Bladder microvascular endothelial cell (primary cell): ENCODE measurements at places on chromosomes 7 and 10. TPM values are rescaled to one million over a fixed set of nuclear protein-coding genes. Genes with fewer than 3 reads are reported as not detected.

Gene OPN1SW
- 1.1 TPM in 1 of 2 replicates, not detected in the other for total RNA-seq

Gene DNAJC9
- 44.6 and 46.8 TPM in 2 replicates for total RNA-seq

Gene SLC16A9
- 0.13 and 0.16 TPM in 2 replicates for total RNA-seq

Gene SAMD9
- total RNA-seq = 13.0 and 17.2 TPM in 2 replicates

Gene VWDE
- total RNA-seq = under 0.01 and 0.13 TPM in 2 replicates

Gene RSPH10B
- total RNA-seq = 0.57 and 0.65 TPM in 2 replicates

Gene CCDC3
- 1.5 and 4.8 TPM in 2 replicates for total RNA-seq

Gene MRPL32
- 57.0 and 69.1 TPM in 2 replicates for total RNA-seq

Gene SPDYE5
- total RNA-seq = not detected in 2 replicates

Gene C7orf57
- total RNA-seq = 0.19 TPM in 1 of 2 replicates, not detected in the other

Gene HECW1
- not detected in 2 replicates for total RNA-seq

Gene TRDMT1
- total RNA-seq = 2.9 and 7.9 TPM in 2 replicates

Gene CDK1
- total RNA-seq = 33.7 and 46.5 TPM in 2 replicates

Gene DNAJC1
- 28.0 and 36.9 TPM in 2 replicates for total RNA-seq

Gene APBB1IP
- total RNA-seq = 0.06 TPM in 1 of 2 replicates, not detected in the other

Gene CALN1
- 0.06 TPM in 1 of 2 replicates, not detected in the other for total RNA-seq

Gene CXCL12
- 2.9 and 17.4 TPM in 2 replicates for total RNA-seq

Gene VPS50
- total RNA-seq = 25.7 and 47.6 TPM in 2 replicates

Gene ZNF716
- total RNA-seq = not detected in 2 replicates

Gene ICA1
- 25.3 and 34.2 TPM in 2 replicates for total RNA-seq

Gene CARD11
- total RNA-seq = 0.32 and 6.5 TPM in 2 replicates

Gene SVIL
- 49.7 and 90.6 TPM in 2 replicates for total RNA-seq

Gene SPDYE1
- not detected in 2 replicates for total RNA-seq

Gene DYDC2
- total RNA-seq = not detected in 2 replicates

Gene METTL27
- total RNA-seq = 2.9 and 4.0 TPM in 2 replicates
